ENCODE measurements at places on chromosomes 1 and 21.

- no peak for DNase-seq
These were observed 437.0 kb downstream of the SIPA1L2 start for GRCh38 chr1:232192781-232193450.

DNA sequence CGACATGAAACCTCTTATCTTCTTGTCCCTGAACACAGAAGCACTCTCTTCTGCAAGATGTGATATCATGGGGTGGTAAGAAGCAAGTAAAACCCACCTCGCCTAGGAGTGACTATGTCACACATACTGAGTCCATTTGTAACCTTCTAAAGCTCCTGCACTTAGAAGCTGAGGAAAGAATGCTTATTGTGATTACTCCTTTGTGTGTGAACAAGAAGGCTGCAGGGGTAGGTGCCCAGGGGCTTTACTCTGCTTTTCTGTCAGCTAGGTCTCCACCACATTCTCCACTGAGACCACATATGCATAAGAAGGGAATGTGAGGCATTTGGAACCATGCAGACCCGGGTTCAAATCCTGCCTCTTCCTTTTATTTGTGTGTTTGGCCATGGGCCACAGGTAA, 144.3 kb downstream of the DMRTA2 start:
- no peak for DNase-seq

DNA sequence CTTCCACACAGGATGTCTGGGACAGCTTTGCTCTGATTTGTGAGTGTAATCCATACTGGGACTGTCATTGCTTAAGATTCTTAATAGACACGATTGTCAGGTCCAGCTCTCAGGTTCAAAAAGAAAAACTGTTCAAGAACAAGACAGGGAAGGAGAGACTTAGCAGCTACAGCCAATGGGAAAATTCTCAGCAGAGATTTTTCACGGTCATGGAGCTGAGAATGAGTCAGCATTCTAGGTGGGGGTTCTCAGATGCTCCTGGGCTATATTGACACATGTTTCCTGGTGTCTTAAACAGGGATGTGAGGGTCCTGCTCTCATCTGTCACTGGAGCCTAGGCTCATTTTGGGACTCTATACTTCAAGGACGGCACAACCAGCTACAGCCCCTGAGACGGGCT, 318.3 kb downstream of the RRAGC start:
- DNase-seq: no peak

DNA sequence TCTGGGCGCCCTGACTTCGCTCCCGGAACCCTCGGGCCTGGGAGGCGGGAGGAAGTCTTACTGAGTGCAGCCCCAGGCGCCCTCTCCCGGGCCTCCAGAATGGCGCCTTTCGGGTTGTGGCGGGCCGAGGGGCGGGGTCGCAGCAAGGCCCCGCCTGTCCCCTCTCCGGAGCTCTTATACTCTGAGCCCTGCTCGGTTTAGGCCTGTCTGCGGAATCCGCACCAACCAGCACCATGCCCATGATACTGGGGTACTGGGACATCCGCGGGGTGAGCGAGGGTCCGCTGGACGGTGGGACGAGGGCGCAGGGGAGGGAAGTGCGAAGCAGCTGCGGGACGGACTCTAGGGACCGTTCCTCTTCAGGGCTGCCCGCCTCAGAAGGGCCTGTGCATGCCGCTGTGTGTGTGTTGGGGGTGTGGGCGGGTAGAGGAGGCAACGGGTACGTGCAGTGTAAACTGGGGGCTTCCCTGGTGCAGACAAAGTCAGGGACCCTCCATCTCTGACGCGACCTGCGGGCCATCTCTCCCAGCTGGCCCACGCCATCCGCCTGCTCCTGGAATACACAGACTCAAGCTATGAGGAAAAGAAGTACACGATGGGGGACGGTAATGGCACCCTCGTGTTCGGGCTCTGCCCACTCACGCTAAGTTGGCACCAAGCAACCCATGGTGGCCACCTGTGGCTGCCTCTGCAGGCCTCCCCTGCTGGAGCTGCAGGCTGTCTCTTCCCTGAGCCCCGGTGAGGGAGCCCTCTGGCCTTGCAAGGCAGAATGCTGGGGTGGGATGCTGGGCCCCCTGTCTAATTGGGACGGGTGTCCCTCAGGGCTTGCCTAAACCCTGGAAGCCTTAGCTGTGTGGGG, at the start of gene GSTM1:
Gene GSTM1, plus strand, starts transcription at position 177 of the 859 bp plus-strand sequence. Its CDS starts 57 bp downstream, at position 234.
- DNase-seq: no peak

DNA sequence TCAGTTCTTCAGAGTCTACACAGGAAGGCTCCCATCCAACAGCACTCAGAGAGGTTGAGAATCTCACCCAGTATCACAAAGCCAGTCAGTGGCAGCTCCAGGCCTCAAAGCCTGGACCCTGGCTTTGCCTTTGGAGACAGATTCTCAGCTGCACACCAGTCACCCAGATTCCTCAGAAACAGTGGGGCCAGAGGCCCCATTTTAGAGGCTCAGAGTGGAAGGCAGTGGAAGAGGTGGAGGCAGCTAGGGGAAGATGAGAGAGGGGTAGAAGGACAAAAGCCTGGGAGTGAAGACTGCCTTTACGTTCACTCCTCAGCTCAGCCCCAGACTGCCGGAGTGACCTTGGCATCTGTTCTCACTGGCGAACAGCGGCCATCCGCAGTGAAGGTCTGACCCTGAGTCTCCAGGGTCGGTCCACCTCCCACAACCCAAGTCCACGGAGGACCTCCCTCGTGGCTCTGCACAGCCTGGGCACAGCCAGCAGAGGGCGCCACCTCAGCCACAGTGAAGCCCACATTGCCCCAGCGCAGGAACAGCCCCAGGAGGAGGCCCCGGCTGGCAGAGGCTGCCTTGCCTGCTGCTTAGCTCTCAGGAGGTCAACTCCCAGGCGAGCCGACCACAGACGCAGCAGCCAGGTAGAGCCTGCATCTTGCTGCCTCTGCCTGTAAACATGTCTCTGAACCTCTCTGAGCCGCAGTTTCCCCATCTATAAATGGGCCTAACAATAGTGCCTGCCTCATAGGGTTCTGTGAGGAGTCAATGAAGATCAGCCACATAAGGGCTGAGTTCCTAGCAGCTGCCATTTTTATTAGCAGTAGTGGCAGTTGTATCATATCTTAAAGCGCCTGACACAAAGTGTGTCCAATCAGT, 5.9 kb upstream of the FNDC5 start:
- no peak for DNase-seq

DNA sequence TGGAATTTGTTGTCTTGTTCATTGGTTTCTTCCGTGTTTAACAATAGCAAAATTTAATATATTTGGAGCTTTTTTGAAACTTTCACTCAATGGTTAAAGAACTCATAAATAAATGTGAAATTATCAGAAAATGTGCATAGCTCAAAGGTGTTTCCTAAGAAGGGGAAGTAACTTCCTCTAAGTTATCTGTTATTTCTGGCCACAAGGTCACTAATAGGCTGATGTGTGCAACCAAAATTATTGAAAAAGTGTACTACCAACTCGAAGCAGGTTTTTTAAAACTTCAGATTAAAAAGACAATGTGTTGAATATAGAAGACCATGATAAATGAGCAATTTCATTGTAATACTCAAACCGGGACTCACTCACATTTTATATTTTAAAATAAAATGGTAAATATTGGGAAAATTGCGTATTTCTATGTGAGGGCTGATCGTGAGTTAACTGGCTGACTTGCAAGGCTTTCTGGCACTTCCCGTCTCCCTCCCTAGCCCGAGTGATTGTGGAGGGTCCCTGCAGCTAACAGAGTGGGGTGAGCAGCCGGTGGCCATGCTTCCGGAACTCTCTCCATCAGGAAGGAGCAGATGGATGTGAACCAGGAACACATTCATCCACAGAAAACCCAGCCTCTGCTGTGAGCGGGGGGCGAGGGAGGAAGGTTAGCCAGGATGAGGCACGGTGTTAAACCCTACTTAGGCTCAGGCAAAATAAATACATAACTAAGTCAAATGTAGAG, 96.9 kb downstream of the ERG start:
- no peak for DNase-seq

DNA sequence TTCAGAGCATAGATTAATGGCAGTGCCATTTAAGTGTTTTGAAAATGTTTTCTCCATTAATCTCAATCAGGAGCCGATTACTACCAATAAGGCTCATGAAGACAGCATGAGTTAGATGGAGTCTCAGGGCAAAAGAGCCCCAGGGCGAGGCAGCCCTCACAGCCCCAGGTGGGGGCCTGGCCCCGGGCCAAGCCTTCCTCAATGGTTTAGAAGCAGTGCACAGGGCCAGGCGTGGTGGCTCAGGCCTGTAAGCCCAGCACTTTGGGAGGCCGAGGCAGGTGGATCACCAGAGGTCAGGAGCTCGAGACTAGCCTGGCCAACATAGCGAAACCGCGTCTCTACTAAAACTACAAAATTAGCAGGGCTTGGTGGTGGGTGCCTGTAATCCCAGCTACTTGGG, 348.1 kb upstream of the VAMP3 start:
- no peak for DNase-seq

DNA sequence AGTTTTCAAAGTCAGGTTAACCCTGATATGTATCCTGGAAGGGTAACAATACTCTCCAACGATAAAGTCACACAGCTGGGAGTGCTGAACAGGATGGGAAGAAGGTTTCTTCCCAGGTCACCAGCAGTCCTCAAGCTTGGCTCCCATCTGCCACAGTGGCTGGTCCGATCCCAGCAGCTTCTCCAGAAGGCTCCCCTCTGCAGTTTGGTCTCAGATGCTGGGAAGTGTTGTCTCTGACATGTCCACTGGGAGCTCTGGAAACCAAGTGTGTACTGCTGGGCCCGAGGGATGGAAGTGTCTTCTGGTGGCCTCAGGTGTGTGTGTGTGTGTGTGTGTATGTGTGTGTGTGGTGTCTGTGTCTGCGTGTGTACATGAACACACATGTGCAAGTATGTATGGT, 16.4 kb upstream of the GNL2 start:
- no peak for DNase-seq

- no peak for DNase-seq
These were observed 1.1 kb downstream of the CKS1B start for GRCh38 chr1:154975409-154976059.

- peak; percentile 82 for DNase-seq
These were observed 4.2 kb upstream of the ECE1 start for GRCh38 chr1:21294266-21294989.

GRCh38 chr1:32977546-32978087, 13.0 kb upstream of the RNF19B start:
- no peak for DNase-seq

GRCh38 chr21:35648512-35648911, 411.8 kb downstream of the SETD4 start:
- DNase-seq: no peak

GRCh38 chr1:55443175-55443915, 228.2 kb upstream of the USP24 start:
- no peak for DNase-seq

GRCh38 chr1:184789884-184790283, 35.2 kb upstream of the EDEM3 start:
- no peak for DNase-seq

- DNase-seq: no peak
These were observed 25.6 kb downstream of the C1orf116 start for GRCh38 chr1:207006914-207007313.

GRCh38 chr21:28590676-28591075, 402.0 kb downstream of the LTN1 start:
- DNase-seq: no peak

GRCh38 chr1:113242481-113242880, 147.8 kb upstream of the MAGI3 start:
- no peak for DNase-seq

DNA sequence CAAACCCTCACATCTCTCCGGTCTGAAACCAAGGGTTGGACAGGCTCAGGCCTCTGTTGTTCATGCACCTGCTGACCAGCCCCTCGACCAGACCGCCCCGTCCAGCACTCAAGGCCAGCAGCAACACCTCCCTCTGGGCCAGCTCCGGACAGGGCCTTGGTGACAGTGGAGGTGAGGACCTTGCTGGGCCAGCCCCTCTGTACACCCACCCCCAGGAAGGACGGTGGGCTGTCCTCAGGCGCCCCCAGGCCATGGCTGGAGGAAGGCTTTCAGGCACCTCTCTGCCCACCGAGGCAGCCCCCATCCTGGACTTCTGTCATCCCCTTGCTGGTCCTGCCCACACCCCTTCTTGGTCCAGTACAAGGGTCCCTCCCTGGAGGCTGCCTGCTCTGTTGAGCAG, 48.6 kb downstream of the MEGF6 start:
- DNase-seq: no peak

DNA sequence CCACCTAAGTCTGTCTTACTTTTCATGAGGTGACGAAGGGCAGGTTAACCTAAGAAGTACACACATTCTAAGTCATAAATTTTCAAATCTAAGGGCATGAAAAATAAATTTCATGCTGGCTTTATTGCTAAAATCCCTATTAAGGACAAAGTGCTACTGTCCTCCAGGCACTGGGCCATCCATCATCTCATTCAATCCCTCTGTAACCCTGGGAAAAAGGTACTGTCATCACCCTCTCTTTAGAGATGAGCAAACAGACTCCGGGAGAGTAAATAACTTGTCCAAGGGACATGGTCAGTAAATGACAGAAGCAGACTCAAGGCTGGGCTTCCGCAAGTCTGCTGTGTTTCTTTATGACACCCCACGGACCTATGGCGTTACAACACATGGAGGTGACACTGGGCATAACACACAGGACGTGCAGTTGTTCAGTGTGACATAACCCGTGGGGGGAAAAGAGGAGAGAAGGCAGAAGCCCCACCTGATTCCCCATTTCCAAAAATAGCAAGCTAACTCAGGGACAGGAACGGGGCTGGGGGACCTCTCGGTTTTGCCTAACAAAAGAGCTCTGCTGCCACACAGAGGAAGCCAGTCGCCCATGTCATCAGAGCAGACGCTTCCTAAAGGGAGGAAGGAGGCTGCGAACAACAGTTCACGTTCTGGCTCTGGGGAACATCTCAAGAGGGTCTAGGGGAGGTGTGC, 12.5 kb upstream of the SRM start:
- DNase-seq: no peak

GRCh38 chr1:235919833-235920441, 53.2 kb upstream of the LYST start:
- no peak for DNase-seq

Measured in activated CD4-positive, alpha-beta T cell treated with anti-CD3 and anti-CD28 coated beads for 1 hour (primary cell).